Esophagus mucosa (tissue), 1 donor: ENCODE measurements at places on chromosomes 1 and 21. TPM values are rescaled to one million over a fixed set of nuclear protein-coding genes. Genes with fewer than 3 reads are reported as not detected.

Gene MCOLN3
- total RNA-seq = 0.36 TPM

Gene A3GALT2
- total RNA-seq = not detected

Gene ARHGEF10L
- total RNA-seq = 28.3 TPM

Gene CD5L
- not detected for total RNA-seq

Gene MNDA
- total RNA-seq = 0.52 TPM

Gene LIPI
- total RNA-seq = not detected

Gene ODF2L
- 23.0 TPM for total RNA-seq

Gene ATAD3C
- total RNA-seq = 2.1 TPM

Gene S100A8
- total RNA-seq = 27,439 TPM

Gene WDR64
- total RNA-seq = not detected

Gene UMODL1
- 0.08 TPM for total RNA-seq

Gene SRSF4
- 47.6 TPM for total RNA-seq

Gene ERICH3
- total RNA-seq = not detected

Gene ITGB3BP
- 18.9 TPM for total RNA-seq

Gene KPRP
- 3.6 TPM for total RNA-seq

Gene CLEC20A
- total RNA-seq = not detected

Gene RFX5
- 21.9 TPM for total RNA-seq

Gene MCM3AP
- 53.6 TPM for total RNA-seq

Gene BACE2
- total RNA-seq = 39.6 TPM

Gene COL24A1
- total RNA-seq = not detected

Gene ZNF436
- 23.7 TPM for total RNA-seq
